CD4-positive, CD25-positive, alpha-beta regulatory T cell (primary cell): ENCODE measurements at places on chromosomes 11 and 22. TPM values are rescaled to one million over a fixed set of nuclear protein-coding genes. Genes with fewer than 3 reads are reported as not detected.
A peak's percentile ranks its signal among the peaks of the same experiment; 100 is the strongest.

DNA sequence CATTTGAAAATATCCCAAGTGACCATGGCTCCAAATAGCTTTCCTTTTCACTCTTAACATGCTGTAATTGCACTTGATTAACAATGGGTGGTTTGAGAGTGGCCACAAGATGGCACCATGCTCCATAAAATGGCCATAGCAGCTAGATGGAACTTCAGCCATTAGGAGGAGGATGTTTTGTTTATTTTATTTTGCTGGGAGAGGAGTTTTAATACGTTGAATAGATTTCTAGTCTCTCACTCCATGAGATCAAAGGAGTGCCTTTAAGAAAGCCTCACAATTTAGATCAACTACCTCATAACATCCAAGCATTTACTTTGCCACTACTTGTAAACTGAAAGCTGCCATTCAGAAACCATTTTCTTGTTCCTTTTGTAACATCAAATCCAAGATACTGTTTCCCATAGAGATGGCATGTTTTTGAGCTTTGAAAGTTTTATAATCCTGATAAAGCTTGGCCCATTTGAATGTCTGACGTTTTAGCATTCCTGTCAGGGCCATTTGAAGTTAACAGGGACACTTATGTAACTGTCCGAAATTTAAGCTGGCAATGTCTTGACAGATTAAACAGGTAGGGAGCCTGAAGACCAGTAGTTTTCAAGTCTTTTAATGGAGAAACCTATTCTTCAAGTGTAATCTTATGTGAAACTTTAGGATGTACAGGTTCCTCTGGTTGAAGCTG is 4.7 kb downstream of the FEN1 start:
- DNase-seq, result peak; percentile 85

- no peak for DNase-seq
These were observed 101.9 kb downstream of the MRTFA start for GRCh38 chr22:40534379-40535188.

DNA sequence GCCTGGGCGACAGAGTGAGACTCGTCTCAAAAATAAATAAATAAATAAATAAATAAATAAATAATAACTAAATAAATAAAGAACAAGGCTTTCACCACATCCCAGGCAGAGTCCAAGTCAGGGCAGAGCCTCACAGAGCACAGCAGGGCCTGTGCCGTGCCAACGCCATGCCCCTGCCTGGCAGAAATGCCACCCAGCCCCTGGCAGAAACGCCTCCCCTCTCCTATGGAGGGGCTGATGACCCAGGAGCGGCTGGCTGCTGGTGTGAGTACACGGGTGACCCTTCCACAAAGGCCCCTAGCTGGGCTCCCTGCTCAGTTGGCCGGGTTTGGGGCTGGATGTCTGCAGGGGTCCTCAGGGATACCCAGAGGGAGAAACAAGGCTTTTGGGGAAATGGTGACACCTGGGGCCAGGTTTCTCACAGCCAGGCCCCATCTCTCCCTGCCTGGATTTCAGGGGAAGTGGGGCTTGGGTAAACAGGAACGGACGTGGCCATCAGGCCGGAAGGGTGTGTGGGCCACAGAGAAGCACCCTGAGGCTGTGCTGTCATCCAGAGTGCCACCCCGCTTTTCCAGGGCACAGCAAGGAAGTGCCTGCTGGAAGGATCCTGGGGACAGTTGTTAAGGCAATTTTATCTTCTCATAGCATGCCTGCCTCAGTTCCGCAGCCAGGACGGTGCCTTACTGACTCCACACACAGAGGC is 5.1 kb downstream of the BID start:
- no peak for DNase-seq

DNA sequence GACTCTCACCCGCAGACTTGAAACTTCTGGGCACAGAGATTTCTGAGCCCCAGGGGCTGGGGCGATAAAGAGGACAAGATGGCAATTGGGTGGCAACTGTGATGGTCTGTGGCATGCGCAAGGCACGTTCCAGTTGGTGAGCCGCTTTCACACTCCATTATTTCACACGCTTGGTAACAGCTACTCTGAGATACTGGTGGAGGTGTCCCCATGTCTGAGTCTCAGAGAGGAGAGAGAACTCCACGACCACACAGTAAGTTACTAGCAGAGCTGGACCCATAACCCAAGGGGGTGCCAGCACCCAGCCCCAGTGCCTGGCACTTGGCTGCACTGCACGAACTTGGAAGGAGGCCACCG is 6.0 kb upstream of the KCNJ4 start:
- DNase-seq, result no peak

GRCh38 chr22:50146439-50147238 is 23.9 kb upstream of the PANX2 start:
- no peak for DNase-seq

GRCh38 chr11:61766353-61766841 is 14.0 kb downstream of the MYRF start:
- no peak for DNase-seq

DNA sequence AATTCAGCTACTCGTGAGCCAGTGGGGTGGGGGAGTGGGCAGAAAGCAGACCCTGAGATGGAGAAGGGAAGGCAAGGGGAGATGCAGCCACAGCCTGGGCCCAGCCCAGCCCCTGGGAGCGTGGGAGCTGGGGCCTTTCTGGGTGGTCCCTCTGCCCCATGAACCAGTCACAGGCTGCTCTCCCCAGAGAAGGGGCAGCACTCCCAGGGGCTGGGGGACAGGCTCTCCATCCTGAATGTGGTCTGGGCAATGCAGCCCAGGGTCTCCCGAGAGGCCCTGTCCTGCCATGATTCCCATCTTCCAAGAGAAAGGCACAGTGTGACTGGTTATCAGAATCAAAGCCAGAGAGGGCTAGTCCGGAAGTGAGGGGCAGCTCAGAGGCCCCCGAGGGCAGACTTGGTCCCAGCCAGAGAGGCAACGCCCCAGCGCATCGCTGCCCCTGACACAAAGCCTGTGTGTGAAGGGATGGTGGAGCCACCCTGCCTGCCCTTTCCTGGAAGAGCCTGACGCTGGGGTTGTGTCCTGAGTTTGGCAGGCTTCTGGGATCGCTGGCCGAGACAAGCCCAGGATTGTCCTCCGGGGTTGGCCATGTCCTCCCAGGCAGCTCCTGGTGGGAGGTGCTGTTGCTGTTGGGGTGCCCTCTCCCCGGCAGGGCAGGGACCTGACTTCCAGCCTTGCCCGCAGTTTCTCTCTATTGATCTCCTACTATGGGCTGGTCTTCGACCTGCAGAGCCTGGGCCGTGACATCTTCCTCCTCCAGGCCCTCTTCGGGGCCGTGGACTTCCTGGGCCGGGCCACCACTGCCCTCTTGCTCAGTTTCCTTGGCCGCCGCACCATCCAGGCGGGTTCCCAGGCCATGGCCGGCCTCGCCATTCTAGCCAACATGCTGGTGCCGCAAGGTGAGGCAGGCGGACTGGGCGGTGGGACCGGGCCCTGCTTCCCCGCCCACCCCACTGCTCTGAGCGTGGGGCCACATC is 23.8 kb upstream of the SLC22A12 start:
- no peak for DNase-seq

- no peak for DNase-seq
These were observed 6.1 kb downstream of the ARVCF start for GRCh38 chr22:20010307-20011122.

The GPHA2 gene
- total RNA-seq, result not detected

The MLC1 gene
- total RNA-seq, result 1.1 TPM
